T follicular helper cell (primary cell): ENCODE measurements at places on chromosomes 6 and 20.

DNA sequence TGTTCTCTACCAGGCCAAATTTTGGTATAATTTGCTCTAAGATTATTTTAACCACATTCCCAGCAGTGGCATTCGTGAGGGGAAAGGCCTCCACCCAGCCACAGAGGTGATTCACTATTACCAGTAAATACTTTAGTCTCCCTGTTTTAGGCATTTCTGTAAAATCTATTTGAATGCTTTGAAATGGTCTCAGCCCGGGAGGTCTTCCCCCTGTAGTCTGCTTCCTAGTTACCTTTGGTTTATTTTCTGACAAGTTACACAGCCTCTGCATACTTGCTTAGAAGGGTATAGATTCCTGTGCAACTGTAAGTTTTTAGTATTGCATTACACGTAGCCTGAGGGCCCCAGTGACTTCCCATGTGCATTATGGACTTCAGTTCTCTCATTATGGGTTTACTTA, 248.7 kb downstream of the C6orf118 start:
- DNase-seq, result no peak

DNA sequence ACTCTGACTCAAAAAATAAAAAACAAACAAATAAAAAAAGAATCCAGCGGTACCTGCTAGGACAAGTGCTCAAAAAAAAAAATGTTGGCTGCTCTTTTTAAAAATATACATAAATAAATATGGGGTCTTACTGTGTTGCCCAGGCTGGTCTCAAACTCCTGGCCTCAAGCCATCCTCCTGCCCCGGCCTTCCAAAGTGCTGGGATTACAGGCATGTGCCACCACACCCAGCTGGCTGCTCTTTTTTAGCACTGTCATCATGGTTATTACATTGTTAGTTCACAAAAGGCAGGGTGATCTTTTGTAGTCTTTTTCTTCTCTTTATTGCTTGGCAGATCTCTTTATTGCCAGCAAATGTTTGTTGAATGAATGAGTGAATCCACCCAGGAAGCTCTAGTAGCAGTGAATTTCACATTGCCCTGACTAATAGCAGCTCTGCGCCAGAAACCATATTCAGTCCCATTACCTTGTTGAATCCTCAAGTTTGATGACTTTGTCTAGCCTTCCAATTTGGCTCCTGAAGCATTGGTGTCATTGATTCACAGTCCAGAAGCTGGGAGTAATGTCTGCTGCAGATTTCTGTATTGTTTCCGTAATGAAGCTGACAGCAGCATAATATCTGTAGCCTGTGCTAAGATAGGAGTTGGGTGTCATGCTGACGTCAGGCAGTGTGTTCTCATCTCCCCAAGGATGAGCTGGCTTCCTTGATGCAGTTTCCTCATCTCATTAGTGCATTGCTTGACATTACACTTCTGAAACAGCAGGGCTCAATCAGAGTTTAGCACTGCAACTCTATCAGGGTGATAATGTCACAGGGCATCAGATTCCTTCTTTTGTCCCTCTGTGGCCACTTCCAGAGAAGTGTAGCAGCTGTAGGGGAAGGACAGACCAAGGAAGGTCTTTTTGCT, 84.9 kb upstream of the TGM3 start:
- DNase-seq, result no peak

- no peak for DNase-seq
Observed at GRCh38 chr20:32113591-32114260, 4.2 kb downstream of the TM9SF4 start.

- no peak for DNase-seq
Observed at GRCh38 chr6:56437171-56437900, 190.0 kb upstream of the COL21A1 start.

DNA sequence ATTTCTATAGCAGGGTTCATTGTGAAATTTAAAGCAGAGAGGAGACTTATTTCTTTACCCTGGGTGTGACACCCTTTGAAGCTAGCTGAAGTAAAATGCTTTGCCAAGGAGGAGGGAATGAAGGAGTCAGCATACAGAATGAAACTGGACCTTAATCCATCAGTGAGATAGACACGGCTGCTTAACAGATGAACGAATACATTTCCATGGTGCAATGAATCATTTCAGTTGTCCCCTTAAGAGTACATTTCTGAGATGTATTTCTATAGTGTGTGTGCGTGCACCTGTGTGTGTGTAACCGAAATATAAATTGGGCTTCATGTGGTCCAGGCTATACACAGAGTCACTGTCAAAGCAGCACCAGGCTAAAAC, 73.8 kb upstream of the CD93 start:
- DNase-seq, result no peak

DNA sequence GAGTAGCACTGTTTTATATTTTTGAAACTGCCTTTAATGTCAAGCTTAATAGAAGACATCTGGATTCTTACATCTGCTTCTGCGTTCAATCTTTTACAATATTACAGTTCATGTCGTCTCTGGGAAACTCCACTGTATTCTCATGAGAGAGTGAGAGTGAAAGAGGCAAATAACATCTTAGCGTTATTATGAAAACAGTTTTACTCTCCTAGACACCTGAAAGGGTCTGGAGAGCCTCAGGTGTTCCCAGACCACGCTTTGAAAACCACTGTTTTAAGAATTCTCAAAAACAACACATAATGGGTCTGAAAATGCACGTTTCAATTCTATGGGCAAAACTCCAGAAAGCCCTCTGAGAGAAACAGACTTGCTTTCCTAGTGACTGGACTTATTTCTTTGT, 63.3 kb downstream of the ARHGAP18 start:
- DNase-seq, result no peak

DNA sequence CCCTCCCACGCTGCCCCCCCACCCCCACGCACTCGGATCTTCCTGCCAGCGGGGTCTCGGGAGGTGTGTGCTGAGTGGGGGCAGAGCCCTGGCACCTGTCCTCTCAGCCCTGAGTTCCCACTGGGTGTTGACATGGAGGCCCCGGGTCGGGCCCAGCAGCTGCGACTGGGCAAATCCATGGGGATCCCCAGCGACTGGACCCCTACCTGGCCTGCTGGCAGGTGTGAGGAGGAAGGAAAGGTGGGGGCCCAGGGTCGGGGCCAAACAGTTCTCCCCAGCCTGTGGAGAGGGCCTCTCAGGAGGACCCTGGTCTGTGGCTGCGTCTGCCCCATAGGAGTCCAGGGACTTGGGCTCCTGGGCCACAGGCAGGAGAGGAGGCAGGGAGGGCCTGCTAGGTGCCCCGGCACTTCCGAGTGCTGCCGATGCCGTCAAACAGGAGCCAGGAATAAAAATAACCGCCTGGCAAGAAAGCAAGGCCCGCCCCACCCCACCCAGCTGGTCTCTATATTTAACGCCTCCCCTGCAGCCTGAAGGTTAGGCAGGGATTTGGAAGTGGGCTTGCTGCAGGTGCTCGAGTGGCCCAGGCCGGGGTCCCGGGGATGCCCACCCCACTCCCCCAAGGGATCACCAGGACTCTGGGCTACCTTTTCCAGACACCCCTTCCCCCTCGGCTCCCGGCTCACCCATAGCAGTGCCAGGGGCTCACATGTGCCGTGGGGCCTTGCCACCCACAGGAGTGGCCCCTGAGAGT, 1.4 kb upstream of the EEF1A2 start:
- DNase-seq, result no peak

- DNase-seq, result no peak
Observed at GRCh38 chr6:45464685-45465084, 87.0 kb upstream of the SUPT3H start.

- DNase-seq, result no peak
Observed at GRCh38 chr6:20028143-20028542, 184.1 kb downstream of the MBOAT1 start.

DNA sequence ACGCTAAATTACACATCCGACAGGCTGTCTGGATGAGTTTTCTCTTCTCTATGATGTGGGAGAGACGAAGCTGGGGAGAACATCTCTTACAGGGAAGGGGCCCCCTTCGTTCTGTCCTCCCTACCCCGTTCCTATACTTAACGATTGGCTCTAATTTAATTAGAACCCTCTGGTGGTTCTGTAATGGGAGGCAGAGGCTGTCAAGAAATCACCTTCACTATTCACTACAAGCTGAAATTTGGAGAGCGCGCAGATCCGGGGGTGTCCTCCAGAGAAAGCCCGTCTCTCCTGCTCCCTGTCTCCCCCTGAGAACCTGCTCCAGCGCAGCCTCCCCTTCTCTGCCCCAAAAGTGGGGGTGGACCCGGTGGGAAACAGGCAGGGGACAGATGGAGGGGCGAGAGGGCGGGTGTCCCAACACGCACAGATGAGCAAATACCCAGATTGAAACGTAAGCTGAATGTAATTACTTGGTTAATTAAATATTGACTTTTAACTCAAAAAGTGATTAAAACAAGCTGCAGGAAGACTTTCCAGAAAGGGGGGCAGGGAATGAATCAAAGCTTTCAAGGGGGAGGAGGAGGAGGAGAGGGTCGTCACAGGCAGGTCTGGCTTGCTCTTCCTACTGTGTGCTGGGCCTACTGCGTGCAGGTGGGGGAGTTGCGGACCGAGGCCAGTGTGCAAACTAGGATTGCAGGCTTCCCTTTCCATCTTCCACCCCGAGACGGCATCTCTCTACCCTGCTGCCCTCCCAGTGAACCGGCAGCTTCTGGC, 1.3 kb downstream of the SULF2 start:
- DNase-seq, result no peak

GRCh38 chr6:29531668-29532067, 27.9 kb downstream of the UBD start:
- DNase-seq, result no peak

DNA sequence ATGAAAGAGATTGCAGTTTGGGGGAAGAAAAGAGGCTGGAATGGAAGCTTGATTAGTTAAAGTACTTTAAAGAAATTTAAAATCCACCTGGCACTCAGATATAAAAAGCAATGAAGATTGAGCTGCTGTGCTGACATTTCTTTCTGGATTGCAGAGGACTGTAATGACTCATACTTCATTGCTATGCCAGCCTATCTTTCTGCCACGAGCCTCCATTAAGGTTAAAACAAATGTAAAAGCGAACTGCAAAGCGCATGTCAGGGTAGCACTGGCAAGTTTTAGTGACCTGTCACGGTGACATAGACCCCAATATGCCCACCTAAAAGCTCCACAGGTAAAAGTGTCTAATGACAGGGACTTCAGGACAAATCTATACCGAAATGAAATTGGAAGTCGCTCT, 449.6 kb downstream of the C6orf118 start:
- DNase-seq, result no peak

DNA sequence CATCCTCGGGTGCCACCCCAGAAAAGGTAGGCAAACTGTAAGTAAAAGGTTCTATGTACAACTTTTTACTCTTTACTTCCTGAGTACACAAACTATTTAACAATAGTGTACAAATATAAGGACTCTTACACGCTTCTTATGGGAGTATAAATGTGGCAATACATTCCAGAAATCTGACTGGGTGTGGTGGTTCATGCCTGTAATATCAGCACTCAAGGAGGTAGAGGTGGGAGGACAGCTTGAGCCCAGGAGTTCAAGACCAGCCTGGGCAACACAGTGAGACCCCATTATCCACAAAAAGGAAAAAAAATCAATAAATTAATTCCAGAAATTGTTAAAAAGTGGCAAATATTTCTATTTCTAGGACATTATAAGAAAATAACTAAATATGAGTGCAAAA, 48.9 kb downstream of the PIGU start:
- no peak for DNase-seq

DNA sequence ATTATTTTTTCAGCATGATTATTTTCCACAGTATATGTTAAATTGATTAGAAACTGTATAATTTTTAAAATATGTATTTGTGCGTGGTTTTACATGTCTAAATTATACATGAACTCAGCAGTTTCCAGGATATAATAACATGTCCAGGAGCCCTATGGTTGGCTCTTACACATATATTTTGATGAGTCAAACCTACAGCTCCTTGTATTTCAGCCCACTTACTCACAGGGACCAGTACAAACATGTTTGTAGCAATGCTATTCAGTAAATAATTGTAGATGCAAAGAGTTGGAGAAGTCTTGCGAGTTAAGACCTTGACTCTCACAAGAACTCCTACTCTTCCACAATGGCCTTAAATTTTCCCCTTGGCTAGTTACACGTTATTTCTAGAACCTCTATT, 107.2 kb upstream of the SASH1 start:
- DNase-seq, result no peak

GRCh38 chr6:28948782-28949486, 25.1 kb upstream of the TRIM27 start:
- no peak for DNase-seq

GRCh38 chr6:5241252-5241651, 19.5 kb downstream of the LYRM4 start:
- DNase-seq, result no peak

DNA sequence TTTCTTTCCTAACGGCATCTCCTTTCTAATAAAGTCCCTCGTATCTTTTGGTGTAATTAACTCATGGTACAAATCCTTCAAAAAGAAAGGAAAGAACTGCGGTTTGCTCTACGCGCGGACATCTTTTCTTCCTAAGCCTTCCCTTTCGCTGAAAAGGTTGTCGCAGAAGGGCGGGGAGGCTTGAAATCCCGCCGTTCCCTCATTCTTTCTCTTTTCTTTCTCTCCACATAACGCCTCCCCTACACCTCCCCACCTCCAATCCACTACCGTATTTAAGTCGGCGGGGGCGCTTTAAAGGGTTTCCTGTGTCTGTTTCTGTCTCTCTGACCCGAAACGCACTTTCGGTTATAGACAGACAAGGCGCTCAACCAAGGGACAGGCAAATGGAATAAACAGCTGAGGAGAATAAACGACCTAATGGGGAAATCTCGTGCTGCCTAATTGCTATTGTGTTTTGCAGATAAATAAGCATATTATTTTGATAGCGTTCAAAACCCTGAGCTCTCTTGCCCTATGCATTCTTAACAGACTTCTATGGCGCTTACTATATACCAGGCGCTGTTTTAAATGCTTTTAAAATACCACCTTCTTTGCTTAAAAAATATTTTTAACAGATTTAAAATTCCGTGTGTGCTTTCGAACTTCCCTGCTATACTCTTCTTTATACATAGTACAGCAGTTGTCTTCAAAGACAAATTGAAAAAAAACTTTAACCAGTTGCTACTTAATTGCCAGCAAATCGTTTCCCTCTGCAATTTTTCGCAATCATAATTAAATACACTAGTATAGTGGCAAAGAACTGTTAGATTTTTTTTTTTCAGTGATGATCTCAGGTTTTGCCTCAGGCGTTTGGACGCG, 2.5 kb upstream of the HEY2 start:
- DNase-seq, result peak; percentile 58

- no peak for DNase-seq
Observed at GRCh38 chr20:49248301-49248700, 29.1 kb downstream of the DDX27 start.

GRCh38 chr6:26431258-26432172, 8.8 kb upstream of the BTN3A3 start:
- DNase-seq, result no peak

GRCh38 chr6:54266400-54266923, 41.8 kb upstream of the TINAG start:
- no peak for DNase-seq

GRCh38 chr20:602111-602970, 7.8 kb downstream of the TCF15 start:
- no peak for DNase-seq

GRCh38 chr6:162200041-162200440, 527.5 kb downstream of the PRKN start:
- no peak for DNase-seq
